ENCODE measurements at places on chromosomes 7 and 10.

- no peak for DNase-seq
Measured at GRCh38 chr7:4297165-4297917, 384.8 kb upstream of the FOXK1 start.

DNA sequence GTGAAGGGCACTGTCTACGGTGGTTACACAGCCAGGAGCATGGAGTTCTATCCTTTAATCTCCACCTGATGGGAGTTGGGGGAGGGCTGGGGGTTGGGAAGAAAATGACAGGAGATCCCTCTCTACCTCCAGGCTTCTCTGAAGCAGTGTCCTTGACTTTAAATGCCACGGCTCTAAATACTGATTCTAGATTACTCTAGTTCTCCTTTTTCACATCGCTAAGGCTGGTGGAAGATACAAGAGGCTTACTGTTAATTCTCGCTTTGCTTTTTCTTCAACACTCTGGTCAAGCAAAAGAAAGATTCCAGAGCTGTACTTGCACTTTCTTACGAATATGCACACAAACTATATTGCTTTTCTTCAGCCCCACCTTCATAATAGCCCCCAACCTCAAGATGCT, 30.5 kb downstream of the ARL3 start:
- no peak for DNase-seq

- no peak for DNase-seq
Measured at GRCh38 chr10:33325929-33326328, 8.5 kb downstream of the NRP1 start.

DNA sequence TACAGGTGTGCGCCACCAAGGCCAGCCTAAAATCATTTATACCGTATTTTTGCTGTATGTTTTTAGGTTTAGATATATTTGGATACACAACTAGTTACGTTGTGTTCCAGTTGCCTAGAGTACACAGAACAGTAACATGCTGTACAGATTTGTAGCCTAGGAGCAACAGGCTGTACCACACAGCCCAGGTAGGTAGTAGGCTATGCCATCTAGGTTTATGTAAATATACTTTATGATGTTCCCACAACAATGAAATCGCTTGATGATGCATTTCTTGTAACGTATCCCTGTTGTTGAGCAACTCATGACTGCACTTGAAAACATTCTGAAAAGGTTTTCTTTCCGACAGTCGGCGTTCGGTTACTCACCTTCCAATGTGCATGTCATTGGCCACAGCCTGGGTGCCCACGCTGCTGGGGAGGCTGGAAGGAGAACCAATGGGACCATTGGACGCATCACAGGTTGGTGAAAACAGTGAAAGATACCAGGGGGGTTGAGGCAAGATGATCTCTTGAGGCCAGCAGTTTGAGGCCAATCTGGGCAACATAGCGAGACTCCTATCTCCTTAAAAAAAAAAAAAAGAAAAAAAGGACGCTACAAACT, 7.7 kb downstream of the PNLIP start:
- no peak for DNase-seq

DNA sequence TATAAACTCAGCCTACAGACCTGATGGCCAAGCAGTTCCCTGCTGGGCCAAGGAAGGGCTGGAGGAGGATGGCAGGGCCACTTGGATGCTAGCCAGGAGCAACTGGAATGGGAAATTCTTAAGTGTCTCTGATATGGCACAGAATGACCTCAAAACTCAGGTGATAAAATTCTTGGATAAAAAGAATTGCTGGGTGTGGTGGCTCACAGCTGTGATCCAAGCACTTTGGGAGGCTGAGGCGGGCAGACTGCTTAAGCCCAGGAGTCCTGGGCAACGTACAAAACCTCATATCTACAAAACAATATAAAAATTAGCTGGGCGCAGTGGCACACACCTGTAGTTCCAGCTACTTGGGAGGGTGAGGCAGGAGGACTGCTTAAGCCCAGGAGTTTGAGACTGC, 14.0 kb upstream of the PKD1L1 start:
- DNase-seq = no peak

All from stimulated activated CD4-positive, alpha-beta T cell treated with anti-CD3 and anti-CD28 coated beads, Interleukin-12 subunit alpha, Interleukin-12 subunit beta, amount 100 ng/mL, for 24 hours (primary cell).